ENCODE measurements at places on chromosomes 2 and 18.
A peak's percentile ranks its signal among the peaks of the same experiment; 100 is the strongest.

- DNase-seq: no peak
Observed at GRCh38 chr2:27889774-27890145, 427 bp downstream of the RBKS start.

DNA sequence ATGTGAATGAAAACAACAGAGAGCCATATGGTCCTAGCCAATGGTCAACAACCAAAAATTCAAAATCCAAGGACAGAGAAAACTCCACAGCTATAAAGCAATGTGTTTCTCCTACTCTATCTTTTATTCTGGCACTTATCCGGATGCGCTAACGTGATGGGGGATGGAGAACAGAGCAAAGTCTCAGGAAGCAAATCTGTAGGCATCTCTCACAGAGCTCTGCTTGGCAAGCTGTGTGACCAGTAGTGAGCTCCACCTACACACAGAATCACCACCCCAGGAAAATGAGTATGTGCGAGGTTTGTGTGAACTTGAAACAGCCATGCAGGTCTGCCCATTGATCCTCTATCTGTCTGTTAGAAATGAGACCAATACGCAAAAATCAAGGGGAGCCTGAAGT lies 584.3 kb downstream of the BCL11A start:
- no peak for DNase-seq

DNA sequence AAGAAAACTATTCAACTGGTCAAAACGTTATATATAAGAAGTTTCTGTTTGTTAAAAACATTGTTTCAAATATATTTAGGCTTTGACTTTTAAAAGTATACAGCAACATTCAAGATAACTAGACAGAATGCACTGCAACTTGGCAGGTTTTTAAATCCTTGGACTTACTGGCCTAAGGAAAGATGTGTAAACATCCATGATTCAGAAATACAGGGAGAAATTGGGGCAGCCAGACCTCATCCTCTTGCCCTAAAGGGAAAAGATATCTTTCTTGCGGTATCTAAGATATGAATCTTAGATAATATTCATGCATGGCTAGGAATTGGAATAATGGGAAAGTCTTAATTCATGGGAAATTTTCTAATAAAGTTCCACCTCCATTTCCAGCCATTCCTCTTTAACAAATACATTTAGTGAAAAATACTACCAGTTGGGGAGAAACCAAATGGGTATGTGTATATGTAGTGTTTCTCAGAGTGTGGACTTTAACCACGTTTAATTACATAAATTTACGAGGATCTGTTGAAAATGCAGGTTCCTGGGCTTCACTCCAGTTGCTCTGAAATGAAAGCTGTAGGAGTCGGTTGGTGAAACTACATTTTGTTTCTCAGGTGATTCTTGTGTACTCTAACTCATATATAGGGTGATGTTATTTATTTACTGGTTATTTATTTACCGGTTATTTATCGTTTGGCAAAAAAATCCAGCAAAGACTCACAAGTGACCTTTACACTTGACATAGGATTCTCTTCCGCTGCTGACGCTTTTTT lies 587 bp upstream of the TANK start:
- DNase-seq: peak; percentile 14

GRCh38 chr2:105852066-105852465 lies 107.4 kb downstream of the NCK2 start:
- DNase-seq: no peak

GRCh38 chr18:9221661-9222060 lies 85.1 kb downstream of the ANKRD12 start:
- no peak for DNase-seq

DNA sequence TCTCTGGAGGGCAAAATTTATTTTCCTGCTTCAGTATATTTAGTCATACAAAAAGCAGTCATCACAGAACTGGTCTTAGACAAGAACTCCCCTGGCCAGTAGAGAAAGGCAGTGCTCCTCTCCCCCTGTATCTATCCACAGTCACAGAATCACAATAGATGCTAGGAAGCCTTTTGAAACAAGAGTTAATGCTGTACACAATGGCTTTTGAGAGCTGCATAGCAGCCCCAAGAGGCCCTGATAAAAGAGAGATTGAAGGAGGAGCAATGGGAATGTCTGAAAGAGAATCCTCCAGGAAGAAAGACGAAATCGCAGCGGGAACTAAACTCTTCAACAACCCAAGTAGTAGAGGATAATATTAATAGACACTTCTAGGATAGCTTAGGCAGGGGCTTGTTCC lies 330.2 kb downstream of the RBM43 start:
- no peak for DNase-seq

DNA sequence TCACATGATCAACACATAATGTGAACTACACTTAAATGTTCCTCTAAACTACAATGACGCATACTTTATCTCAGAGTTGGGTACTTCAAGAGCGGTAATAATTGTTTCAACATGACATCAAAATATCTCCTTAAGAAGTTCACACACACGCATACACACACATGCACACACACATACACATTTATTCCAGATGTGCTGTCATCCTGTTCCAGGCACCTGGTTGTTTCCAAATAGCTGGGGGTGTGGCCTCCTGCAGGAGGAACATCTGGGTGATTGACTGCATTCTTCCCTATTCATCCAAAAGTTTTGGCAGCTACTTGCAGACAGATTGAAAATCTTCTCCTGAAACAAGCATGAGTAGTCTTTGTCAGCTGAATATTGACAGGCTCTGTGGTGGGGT lies 37.9 kb upstream of the PIK3C3 start:
- no peak for DNase-seq

GRCh38 chr2:46333912-46334311 lies 36.7 kb downstream of the EPAS1 start:
- DNase-seq: no peak

GRCh38 chr2:136751406-136751805 lies 13.9 kb upstream of the THSD7B start:
- no peak for DNase-seq

DNA sequence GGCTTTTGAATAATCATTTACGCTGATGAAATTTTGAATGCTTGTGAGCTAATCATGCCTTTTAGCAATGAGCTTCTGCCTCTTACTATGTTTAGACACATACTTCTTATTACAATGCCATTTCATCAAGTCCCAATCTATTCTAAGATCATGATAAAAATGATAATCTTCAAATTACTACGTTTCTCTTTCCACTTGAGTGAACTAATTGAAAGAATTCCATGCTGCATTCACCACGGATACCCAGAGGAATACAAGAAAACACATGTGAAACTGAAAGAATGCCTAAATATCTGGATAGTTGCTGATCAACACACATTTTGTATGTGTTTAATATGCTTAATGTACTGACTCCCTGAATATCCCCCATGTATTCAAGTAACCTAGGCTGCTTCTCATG lies 62.3 kb downstream of the LRRTM4 start:
- no peak for DNase-seq

DNA sequence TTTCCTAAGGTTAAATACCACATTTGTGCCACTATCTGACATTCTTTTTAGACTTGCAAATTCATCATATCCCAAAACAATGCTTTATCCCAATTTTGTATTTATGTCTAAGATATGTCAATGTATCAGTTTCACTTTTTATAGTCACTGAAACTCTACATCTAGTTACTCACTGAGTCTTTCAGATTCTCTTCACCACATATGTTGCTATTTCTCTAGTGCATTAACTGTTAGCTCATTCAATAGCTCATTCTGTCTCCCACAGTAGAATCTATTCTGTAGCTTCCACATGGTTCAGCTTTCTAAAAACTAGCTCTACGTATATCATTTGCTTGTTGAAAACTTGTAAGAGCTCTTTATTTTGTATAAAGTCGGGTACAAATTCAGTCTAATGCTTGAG lies 1420.6 kb upstream of the NXPH2 start:
- no peak for DNase-seq

- no peak for DNase-seq
Observed at GRCh38 chr2:189092936-189093335, 86.6 kb downstream of the COL5A2 start.

GRCh38 chr2:60569680-60570111 lies 16.2 kb upstream of the BCL11A start:
- DNase-seq: no peak

Data from hematopoietic multipotent progenitor cell treated with erythropoietin and hydrocortisone succinate and interleukin-3 and kit ligand, for 8 days (in vitro differentiated cells).